ENCODE measurements at places on chromosomes 1 and 21.

GRCh38 chr1:212301580-212301979 lies 16.4 kb downstream of the PPP2R5A start:
- DNase-seq, result no peak

DNA sequence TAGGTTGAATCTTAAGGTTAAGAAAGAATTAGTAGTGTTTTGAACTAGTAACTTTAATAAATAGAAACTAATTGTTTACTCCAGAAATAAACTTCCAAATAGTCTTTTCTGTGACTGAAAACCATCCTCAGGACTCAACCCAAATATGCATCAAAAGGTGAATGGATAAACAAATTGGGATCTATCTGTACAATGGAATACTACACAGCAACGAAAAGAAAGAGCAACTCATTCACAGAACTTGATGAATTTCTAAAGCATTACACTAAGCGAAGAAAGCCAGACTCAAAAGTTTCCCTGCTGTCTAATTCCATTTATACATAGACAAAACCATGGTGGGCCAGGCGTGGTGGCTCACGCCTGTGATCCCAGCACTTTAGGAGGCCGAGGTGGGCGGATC lies 25.0 kb downstream of the HEYL start:
- DNase-seq, result no peak

GRCh38 chr21:29148530-29148929 lies 18.1 kb downstream of the MAP3K7CL start:
- no peak for DNase-seq

DNA sequence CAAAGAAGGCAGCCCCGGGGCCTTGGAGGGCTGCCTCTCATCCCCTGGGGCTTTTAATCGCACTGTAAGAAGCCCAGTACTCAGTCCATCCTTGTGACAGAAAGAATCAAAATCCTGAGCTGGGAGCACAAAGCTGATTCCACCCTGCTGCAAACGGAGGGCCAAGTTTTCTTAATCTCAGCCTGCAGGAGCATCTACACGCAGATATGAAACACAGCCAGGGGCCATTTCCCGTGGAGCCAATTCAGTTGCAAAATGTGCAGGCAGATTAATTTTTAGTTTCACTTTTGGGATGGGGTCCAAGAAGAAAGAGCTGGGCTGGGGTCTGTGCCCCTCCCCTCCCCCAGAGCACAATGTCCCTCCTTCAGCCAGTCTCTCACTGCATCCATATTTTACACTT lies 4.4 kb downstream of the LYPD8 start:
- DNase-seq, result peak; percentile 29

- no peak for DNase-seq
Observed at GRCh38 chr1:29444782-29445729, 208.7 kb downstream of the PTPRU start.

GRCh38 chr1:89735479-89735878 lies 85.4 kb upstream of the LRRC8D start:
- no peak for DNase-seq

GRCh38 chr1:231818337-231818736 lies 191.7 kb downstream of the DISC1 start:
- DNase-seq, result no peak

GRCh38 chr1:97849345-97850340 lies 71.2 kb downstream of the DPYD start:
- peak; percentile 11 for DNase-seq

DNA sequence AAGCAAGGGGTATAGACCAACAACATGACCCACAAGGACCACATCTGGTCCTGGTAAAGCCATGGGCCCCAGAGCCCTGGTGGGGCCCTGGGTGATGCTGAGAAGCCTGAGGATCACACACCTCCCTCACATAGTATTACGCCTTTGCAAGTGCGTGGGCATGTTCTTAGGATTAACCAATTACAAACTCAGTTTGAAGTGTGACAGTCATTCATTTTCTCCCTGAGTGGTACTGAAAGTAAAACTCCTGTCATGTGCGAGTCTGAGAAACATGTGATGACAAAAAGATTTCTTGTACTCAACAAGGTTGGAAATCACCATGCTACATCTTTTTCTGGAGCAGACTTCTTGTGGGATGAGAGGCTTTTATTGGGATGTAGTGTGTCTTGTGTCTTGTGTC lies 315.3 kb upstream of the DUSP10 start:
- no peak for DNase-seq

DNA sequence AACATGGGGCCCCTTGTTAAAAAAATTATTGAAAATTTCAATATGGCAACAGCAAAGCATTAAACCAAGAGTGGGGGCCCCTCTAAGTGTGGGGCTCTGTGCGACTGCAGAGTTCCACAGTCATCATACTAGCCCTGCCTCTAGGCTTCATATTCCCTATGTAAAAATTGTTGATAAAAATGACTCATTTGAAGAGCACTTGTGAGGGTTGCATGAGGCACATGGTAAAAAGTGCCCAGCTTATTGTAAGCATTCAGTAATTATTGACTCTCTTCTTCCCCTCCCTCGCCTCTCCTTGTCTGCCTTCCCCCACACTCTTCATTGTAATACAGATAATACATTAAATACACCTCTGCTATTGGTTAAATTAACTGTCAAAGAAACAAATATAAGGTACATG lies 86.7 kb upstream of the PTBP2 start:
- no peak for DNase-seq

DNA sequence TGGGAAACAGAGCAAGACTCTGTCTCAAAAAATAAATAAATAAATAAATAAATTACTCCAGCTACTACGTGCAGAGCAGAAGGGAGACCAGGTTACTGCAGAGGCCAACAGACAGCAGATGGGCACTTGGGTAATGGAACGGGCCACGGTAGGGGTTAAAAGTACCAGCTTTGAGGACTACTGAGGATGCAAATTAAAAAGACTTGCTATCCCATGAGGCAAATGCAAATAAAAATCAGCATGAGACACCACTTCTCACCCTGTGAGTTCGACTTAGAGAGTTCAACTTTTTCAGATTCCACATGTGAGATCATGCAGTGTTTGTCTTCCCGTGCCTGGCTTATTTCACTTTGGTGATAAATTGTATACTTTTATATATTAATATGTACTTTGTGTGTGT lies 6.6 kb downstream of the SLC2A5 start:
- no peak for DNase-seq

GRCh38 chr21:16162953-16163352 lies 433.2 kb downstream of the USP25 start:
- DNase-seq, result no peak

GRCh38 chr1:150161747-150162581 lies 12.2 kb downstream of the PLEKHO1 start:
- peak; percentile 8 for DNase-seq

GRCh38 chr1:206753141-206753540 lies 17.4 kb upstream of the IL19 start:
- DNase-seq, result no peak

DNA sequence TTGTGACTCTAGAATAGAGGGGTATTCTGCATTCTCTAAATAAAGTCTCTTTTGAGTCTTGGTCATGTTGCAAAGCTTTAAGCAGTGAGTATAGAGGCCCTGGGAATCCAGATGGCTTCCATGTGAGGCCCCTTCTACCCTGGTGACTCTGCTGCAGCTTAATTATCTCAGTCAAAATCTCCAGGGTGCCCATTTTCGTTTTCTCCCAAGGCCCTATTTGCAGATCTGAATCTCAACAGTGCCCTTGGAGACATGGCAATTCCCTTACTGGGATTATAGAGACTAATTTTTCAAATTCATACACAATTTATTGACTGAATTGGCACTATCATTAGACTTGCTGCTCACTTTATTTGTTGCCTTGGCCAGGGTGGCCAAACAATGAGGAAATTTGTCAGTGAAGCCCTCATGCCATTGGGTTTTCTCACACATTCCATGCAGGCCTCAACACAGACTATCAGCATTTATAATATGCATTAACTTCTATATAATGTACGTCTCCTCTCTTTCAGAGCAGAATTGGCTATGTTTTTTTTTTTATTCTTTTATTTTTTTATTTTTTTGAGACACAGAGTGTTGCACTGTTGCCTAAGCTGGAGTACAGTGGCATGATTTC lies 35.1 kb downstream of the PROX1 start:
- DNase-seq, result peak; percentile 52

DNA sequence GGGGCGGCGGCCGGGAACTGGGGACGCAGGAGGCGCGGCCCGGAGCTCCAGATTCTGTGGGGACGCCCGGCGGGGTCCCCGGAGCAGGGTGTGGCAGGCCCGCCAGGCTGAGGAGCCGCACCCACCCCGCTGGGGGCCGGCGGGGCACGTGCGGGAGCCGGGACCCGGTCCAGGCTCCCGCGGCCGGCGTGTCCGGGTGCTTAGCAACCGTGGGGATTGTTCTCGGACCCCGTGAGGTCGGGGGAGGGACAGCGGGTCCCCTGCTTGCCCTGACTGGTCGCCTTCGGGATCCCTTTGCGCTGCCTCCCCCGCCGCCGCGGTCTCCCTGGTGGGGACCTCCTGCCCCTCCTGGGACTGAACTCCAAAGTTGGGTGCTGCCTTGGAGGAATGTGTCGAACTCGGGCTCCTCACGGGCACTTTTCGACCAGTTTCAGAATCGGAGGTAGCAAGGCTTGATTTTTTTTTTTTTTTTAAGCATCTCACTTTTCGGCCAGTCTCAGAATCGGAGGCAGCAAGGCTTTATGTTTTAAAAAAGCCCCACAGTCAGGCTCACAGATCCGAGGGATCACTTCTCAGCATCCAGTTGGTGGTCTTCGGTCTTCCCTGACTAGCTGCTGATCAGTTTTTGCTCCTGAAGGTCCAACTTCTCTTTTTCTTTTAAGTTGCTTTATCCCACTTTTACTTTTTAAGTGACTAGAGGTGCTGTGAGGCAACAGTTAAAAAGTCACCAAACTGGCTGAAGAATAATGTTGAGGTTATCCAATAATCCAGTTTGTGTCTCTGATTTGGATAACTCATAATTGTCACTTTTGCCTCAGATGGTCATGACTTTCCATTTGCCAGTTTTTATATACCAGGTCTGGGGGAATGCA lies 648 bp downstream of the FAM76A start:
- DNase-seq, result peak; percentile 52

DNA sequence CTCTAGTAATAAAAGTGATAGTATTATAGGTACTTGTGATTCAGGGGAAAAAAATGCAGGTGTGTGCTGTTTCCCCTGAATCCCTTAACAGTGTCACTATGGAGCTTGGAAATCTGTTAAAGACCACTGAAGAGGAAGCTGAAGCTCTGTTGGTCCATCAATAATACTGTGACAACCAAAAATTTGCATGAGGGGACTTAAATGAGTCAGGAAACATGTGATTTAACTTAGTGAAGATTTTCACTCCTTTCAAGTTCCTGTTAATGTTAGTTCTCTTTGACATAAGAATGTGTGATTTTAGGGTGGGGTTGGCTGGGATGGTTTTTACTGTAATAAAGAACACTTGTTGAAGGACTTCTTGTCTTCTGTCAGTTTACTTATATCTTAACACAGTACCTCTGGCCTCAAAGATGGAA lies 32.0 kb downstream of the VANGL2 start:
- DNase-seq, result no peak

GRCh38 chr1:61604684-61605083 lies 120.3 kb downstream of the TM2D1 start:
- DNase-seq, result no peak

- DNase-seq, result no peak
Observed at GRCh38 chr1:76381450-76382097, 307.0 kb downstream of the ST6GALNAC3 start.

DNA sequence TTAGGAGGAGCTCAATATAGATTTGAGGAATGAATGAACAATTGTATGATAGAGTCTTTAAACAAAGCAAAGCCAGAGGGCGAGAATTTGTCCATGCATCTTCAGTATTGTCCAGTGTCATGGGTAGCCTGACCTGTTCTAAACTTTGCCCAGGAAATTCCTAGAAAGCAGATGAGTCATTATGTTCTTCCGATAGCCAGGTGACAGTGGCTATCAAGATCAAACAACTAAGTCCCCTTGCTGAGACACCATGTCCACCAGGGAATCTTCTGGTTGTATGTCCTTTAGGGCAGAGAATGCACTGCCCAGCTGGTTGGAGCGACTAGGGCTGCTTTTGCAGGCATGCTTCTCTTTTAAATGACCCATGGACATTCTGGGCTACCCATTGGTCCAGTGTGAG lies 1.8 kb upstream of the SLC26A9 start:
- no peak for DNase-seq

GRCh38 chr21:23718446-23719285 lies 1888.6 kb downstream of the MRPL39 start:
- DNase-seq, result no peak

DNA sequence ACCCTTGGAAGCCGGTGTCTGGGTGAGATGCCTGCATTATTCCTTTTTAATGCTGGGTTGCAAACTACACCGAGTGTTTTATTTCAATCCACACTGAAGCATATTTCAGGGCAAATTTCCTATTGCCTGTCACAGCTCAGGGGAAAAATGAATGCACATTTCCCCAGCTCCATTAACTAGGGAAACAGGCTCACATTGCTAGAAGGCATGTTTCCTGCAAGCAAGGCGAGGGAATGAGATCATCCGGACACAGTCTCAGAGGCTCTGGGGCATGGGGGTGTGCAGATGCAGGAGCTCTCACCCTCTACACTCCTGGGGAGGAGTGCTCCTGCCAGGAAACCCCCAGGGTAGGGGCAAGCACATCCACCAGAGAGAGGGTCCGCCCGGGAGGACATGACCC lies 24.6 kb downstream of the SYT2 start:
- no peak for DNase-seq

GRCh38 chr1:10631121-10631810 lies 156.5 kb downstream of the PEX14 start:
- no peak for DNase-seq

DNA sequence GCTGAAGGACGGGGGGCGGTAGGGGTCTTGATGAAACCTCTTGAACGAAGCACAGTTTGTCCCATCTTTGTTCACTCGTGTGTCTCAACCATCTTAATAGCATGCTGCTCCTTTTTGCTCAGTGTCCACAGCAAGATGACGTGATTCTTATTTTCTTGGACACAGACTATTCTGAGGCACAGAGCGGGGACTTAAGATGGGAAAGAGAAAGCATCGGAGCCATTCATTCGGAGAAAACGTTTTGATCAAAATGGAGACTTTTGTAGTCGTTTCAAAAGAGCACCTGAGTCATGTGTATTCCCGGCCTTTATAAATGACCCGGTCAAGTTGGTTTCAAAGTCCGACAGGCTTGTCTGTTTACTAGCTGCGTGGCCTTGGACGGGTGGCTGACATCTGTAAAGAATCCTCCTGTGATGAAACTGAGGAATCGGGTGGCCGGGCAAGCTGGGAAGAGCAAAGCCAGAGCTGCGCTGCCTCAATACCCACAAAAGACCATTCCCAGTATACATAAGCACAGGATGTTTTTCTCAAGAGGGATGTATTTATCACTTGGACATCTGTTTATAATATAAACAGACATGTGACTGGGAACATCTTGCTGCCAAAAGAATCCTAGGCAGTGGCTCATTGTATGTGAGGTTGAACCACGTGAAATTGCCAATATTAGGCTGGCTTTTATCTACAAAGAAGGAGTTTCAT lies 18.5 kb downstream of the ETS2 start:
- DNase-seq, result no peak

All from NCI-H146 (cell line).